ENCODE measurements at places on chromosomes 5 and 9. TPM values are rescaled to one million over a fixed set of nuclear protein-coding genes. Genes with fewer than 3 reads are reported as not detected.

GRCh38 chr5:43602461-43603343 is at the start of gene NNT:
NNT (plus strand) TSS chr5:43603180; CDS start chr5:43609196, 6,016 bp downstream.
- DNase-seq = no peak

GRCh38 chr9:99820685-99821395 is 845 bp upstream of the NR4A3 start:
- DNase-seq = peak; percentile 94

- DNase-seq = peak; percentile 37
Observed at GRCh38 chr5:5069851-5070250, 70.3 kb upstream of the ADAMTS16 start.

GRCh38 chr9:127717766-127718165 is 1.9 kb downstream of the TTC16 start:
- DNase-seq = no peak

DNA sequence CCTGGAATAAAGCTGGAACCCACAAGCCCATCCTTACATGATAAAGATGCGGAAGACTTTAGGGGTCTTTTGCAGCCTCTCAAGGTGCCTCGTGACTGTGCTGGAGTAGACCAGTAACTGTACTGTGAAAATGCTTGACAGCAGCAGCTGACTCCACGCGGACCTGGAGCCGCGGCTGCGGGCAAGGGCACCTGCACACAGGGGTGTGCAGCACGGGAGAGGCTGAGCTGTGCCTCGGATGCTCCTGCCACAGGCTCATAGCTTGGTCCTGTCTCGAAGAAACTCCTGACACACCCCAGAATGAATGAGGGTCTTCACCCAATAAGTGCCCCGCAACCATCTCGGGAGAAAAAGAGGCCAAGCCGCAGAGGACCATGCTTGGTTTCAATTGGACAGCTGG is 40.3 kb upstream of the CEP72 start:
- no peak for DNase-seq

- DNase-seq = no peak
Observed at GRCh38 chr5:148989567-148989966, 73.3 kb downstream of the SH3TC2 start.

- DNase-seq = no peak
Observed at GRCh38 chr5:165263536-165263935, 1758.1 kb downstream of the MAT2B start.

- no peak for DNase-seq
Observed at GRCh38 chr5:73378765-73379164, 69.8 kb downstream of the FOXD1 start.

DNA sequence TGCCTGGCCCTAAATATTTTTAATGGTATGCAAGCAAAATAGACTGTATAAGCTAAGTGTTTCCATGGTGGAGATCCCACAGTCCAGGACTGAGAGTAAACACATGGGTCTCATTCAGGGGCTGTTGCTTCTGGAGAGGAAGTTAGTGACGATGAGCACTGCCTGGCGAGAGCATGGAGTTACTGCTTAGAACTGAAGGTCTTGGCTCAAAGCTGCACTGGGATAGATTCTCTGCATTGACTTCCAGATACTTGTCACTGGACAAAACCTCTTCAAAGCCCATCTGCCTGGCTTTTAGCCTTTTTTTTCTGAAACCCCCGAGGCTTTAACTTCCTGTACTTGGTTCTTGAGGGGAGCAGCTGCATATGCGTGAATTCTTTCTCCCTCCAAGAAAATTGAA is 39.2 kb downstream of the GPR107 start:
- no peak for DNase-seq

GRCh38 chr9:32644698-32645097 is 9.2 kb upstream of the TAF1L start:
- DNase-seq = no peak

- DNase-seq = no peak
Observed at GRCh38 chr5:116577064-116577788, 2.6 kb upstream of the SEMA6A start.

DNA sequence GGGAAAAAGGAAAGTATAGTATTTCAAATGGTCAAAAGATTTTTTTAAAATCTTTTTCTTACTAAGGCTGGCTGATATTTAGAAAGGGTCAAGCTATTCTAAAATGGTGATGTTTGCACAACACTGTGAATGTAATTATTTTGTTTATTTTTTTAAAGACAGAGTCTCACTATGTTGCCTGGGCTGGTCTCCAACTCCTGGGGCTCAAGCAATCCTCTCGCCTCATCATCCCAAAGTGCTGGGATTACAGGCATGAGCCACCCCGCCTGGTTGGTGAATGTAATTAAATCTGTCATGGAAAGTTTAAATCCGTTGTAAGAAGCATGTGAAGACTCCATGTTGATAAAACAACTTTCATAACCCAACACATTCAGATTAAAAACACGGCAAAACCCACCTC is 2.6 kb downstream of the UBTD2 start:
- DNase-seq = no peak

GRCh38 chr5:68134033-68134668 is 81.4 kb upstream of the PIK3R1 start:
- no peak for DNase-seq

DNA sequence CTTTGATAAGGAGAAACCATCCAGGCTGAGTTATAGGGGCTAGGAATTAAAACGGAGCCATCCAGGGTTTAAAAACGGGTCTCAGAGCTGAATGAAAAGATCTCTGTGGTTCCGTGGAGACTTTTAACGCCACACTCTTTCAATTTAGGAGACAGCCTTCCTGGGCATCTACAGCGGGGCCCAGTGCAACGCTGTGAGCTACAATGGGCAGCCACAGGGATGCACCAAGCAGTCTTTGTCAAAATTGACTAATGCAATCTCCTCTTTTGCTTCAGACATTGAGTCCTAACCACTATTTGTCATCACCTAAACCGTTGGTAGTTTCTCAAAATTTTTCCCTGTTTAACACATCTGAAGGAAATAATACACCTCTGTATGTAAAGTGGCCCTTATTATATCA is 96.6 kb upstream of the ABCA1 start:
- no peak for DNase-seq

- no peak for DNase-seq
Observed at GRCh38 chr9:78311886-78312524, 15.1 kb downstream of the PSAT1 start.

GRCh38 chr5:74152136-74152535 is 488.4 kb downstream of the ENC1 start:
- no peak for DNase-seq

DNA sequence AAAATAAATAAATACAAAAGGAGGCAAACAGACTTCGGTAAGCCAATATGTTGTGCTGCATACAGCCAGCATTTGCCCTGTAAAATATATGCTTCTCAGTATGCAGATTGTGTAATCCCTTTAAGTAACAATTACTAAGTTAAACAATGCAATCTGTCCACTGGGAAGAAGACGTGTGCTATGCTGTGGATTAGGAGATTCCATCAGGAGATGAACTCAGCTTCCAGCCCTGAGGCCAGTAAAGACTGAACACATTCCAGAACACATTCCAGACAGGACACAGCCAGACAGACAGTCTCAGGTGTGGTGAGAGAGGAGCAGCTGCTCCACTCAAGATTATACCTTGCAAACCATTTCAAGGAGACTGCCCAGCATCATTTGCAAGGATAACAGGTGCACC is 97.8 kb downstream of the MPDZ start:
- DNase-seq = no peak

The ADAMTS13 gene
- 1.3 TPM for total RNA-seq

The FBN2 gene
- 14.9 TPM for total RNA-seq

The MLANA gene
- not detected for total RNA-seq

The TRIP13 gene
- total RNA-seq = not detected

The TAF1L gene
- not detected for total RNA-seq

The BTF3 gene
- total RNA-seq = 522 TPM

The CDH9 gene
- total RNA-seq = not detected

The MTMR12 gene
- 55.6 TPM for total RNA-seq
